ENCODE measurements at places on chromosomes 12 and 14.

DNA sequence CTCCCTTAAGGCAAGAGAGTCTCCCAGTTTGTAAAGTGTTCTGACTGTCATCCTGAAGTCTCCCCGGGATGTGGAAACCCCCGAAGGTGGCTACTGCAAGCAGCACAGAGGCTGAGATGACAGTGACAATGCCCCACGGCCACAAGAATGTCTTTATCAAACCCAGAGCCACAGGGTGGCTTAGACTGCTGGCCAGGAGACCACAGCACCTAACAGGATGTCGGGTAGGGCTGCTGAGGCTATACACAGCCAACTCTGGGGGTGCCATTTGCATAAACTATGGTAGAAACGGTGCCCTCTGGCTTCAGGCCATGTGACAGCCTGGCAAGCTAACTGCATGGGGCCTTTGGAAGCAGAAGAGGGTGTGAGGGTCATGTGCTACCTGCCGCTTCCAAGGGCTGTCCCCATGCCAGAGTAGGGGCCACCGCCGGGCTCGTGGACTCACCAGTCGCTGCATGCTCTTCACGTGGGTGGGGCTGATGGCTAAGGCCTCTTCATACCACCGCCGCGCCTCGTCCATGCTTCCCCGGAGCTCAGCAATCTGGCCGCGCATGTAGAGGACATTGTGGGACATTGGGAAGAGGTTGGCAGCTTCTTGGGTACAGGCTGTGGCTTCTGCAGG lies 180.9 kb downstream of the CALM1 start:
- no peak for DNase-seq

DNA sequence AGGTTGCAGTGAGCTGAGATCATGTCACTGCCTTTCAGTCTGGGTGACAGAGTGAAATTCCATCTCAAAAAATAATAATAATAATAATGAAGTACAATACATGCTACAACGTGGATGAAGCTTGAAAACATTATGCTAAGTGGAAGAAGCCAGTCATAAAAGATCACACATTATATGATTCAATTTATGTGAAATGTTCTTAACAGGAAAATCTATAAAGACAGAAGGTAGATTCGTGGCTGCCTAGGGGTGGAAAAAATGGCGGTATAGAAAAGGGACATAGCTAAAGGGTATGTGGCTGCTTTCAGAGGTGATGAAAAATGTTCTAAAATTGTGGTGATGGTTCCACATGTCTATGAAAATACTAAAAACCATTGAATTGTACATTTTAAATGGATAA lies 41.0 kb upstream of the AMIGO2 start:
- DNase-seq: peak; percentile 44

- DNase-seq: no peak
Measured at GRCh38 chr14:99380402-99380801, 100.3 kb downstream of the SETD3 start.

DNA sequence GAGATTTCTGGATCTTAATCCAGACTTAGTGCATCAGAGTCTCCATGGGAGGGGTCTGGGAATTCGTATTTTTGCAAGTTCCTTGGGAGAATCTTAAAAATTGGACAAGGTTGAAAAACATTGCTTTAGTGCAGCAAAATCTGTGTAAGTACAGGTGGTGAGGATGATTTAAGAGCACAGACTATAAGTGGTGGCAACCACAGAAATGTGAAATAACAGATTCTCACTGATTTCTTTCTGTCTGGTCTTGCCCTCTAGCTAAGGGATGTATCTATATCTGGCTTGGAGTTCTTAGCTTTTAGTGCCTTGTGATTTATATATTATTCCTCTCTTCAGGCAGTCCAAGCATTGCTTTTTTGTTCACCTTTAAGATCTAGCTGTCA lies 116.2 kb downstream of the DIP2B start:
- DNase-seq: no peak

- DNase-seq: no peak
Measured at GRCh38 chr12:10196210-10196609, 16.5 kb upstream of the GABARAPL1 start.

DNA sequence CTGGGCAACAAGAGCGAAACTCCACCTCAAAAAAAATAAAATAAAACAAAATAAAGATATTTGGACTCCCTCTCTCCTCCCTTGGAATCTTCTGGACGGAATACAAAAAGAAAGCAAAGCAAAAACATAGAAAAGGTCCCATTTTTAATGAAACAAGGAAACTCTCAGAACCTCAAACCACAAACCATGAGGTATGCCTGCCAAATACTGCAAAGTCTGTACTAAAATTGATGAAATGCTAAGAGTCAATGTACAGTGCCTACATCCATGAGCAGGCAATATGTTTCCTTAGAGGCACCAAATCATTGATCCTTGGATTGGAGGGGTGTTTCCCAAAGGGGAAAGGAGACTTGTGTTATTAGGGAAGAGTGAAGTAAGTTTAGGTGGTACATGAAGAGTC lies 8.2 kb upstream of the RPS6KA5 start:
- no peak for DNase-seq

GRCh38 chr12:109551108-109551507 lies 22.2 kb downstream of the MMAB start:
- no peak for DNase-seq

DNA sequence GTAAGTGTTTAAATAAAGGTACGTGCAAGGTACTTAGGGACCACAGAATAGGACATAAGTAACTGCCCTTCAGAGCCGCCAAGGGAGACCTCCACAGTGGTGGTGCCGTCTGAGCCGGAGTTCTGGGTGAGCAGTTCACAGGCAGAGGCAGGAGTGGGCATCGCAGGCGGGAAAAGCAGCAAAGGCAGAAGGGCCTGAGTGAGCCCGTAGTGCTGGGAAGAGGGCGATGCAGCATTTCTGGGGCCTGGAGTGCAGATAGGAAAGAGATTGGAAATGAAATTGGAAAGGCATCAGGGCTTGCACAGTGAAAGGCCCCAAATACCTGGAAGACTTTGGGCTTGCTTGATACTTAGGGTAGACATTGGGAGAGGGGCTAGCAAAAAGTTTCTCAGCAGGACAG lies 32.9 kb downstream of the EVL start:
- DNase-seq: no peak

- no peak for DNase-seq
Measured at GRCh38 chr12:12181511-12181910, 85.3 kb downstream of the LRP6 start.

GRCh38 chr12:56013482-56013881 lies 7.4 kb upstream of the IKZF4 start:
- no peak for DNase-seq

- DNase-seq: no peak
Measured at GRCh38 chr12:3342051-3342450, 149.0 kb upstream of the PRMT8 start.

GRCh38 chr12:1510056-1510812 lies 84.1 kb downstream of the FBXL14 start:
- no peak for DNase-seq

GRCh38 chr12:67633708-67634107 lies 14.8 kb upstream of the DYRK2 start:
- no peak for DNase-seq

DNA sequence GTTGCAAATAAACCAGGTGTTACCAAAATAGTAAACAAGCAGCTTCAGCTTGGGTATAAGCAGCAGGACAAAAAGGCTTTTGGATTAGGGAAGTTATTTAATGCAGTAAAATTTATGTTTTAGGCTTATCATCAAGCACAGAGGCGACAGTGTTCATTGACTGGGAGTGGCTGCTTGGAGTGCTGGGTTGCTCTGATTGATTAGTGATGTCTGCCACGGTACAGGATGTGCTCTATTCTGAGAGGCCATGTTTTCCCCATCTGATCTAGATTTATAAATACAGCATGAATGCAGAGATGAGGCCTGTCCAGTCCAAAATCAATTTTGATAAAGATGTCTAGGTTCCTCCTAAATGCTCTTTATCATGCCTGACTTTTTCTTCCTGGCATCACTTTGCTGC lies 83.5 kb downstream of the MAP1LC3B2 start:
- no peak for DNase-seq

GRCh38 chr14:47674148-47674542 lies 1.3 kb downstream of the MDGA2 start:
- no peak for DNase-seq

DNA sequence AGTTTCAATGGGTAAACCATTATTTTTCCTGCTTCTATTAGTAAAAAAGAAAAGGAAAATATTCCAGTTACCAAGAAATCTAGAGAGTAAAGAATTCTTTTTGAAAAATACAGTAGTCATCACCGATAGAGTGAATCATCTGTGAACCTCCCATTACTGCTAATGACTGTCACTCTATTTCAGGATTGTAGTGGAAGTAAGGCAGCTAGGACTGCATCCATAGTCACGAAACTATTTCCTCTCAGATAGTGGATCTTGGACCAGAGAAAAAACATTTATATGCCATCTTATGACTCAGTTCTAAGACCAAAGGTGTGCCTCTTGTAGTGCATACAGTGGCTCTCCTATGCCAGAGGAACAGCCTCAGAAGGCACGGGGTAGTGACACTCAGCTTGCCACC lies 173.9 kb upstream of the PLEKHA5 start:
- no peak for DNase-seq

- DNase-seq: no peak
Measured at GRCh38 chr14:70121521-70121920, 67.2 kb downstream of the SLC8A3 start.

DNA sequence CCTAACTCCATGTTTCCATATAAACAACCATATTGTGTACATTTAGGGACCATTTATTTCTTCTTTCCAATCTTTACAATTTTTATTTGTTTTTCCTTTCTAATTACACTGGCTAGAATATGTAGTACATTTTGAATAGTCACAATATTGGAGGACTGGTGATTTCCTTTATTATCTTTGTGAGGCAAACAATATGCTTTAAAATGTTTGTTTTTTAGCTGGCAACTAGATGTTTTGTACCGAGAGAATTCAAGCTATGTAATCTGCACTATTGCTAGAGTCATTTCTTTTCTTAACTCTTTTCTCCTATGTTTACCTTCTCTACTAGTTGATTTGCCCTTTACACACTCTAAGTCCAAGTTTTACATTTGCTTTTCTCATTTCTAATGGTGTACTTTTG lies 13.3 kb upstream of the NTN4 start:
- DNase-seq: no peak

- DNase-seq: no peak
Measured at GRCh38 chr14:100691395-100692056, 35.2 kb upstream of the DLK1 start.

GRCh38 chr14:91350813-91351511 lies 66.7 kb downstream of the CCDC88C start:
- peak; percentile 70 for DNase-seq

- DNase-seq: no peak
Measured at GRCh38 chr14:99459481-99460100, 21.1 kb downstream of the SETD3 start.

DNA sequence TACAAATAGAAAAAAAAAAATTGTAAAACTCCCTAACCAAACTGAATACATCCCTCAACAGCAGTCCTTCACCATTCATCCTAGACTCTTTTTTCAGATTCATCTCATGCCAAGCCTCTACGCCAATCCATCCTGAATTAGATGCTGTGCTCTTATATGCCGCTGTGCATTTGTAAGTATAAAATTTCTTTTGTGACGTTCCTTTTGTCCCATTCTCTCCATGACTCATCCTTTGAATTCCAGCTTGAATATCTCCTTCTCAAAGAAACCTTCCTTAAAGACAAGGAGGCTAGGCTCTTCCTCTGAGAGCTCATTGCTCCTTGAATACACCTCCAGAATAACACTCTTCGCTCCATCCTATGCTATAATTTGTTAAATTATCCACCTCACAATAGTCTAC lies 359.2 kb downstream of the RMST start:
- no peak for DNase-seq

DNA sequence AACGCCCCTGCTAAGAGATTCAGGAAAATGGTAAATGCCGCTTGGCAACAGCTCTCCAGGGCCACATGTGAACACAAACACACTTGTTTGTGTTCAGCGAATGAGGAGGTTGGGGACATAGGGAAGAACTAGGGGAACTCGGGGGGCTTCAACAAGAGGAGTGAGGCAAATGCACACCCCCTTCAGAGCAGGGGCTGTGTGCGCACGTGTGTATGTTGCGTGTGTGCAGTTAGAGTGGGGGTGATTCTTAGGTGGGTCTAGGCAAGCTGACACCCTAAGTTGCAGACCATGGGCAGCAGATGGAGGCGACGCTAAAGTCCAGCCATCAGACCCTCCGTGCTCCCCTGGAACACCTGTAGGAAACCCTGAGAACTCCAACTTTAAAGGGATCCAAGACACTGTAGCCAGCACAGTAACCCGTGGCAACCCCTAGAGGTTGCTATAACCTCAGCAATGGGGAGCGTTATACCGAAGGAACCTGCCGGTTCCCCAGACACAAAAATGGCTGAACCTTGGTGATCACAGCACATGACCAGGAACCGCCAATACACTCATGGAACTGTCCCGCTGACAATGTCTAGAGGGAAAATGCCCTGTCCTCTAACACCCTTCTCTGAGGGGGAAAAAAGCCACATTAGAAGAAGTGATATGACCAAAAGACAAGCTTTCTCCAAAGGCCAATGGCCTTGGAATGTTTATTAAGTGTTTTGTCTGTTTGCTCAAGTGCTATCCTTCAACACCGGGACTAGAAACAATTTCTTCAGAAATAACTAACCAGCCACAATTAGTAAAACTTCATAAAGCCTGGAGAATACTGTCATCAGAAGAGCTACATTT lies 86.5 kb upstream of the CEP83 start:
- DNase-seq: no peak

DNA sequence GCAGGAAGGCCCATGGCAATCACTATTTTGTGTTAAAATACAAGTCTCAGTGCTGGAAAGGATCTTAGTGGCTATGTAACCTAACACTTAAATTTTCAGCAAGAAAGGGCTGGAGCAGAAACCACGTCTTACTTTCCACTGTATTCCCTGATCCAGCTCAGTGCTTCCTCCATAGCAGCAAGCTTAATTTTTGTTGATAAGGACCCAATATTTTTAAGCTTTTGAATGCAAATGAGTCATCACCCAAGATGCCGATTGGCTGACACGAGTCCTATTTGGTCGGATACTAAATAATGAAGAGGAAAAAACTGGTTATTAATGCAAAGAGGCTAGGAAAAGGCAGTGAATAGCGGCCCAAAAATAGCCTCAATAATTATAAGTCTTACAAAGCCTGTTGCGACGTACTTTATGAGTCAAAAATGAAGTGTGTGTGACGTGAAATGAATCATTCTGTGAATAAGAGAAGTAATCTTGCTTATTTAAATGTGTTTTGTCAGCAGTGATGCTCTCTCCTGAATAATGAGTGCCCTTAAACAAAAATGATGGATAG lies 46.9 kb upstream of the IGF1 start:
- no peak for DNase-seq

- peak; percentile 64 for DNase-seq
Measured at GRCh38 chr12:44876544-44877410, 662 bp upstream of the NELL2 start.

- no peak for DNase-seq
Measured at GRCh38 chr12:106601496-106601895, 18.7 kb downstream of the RFX4 start.
